ENCODE measurements at places on chromosomes 13 and 19.

DNA sequence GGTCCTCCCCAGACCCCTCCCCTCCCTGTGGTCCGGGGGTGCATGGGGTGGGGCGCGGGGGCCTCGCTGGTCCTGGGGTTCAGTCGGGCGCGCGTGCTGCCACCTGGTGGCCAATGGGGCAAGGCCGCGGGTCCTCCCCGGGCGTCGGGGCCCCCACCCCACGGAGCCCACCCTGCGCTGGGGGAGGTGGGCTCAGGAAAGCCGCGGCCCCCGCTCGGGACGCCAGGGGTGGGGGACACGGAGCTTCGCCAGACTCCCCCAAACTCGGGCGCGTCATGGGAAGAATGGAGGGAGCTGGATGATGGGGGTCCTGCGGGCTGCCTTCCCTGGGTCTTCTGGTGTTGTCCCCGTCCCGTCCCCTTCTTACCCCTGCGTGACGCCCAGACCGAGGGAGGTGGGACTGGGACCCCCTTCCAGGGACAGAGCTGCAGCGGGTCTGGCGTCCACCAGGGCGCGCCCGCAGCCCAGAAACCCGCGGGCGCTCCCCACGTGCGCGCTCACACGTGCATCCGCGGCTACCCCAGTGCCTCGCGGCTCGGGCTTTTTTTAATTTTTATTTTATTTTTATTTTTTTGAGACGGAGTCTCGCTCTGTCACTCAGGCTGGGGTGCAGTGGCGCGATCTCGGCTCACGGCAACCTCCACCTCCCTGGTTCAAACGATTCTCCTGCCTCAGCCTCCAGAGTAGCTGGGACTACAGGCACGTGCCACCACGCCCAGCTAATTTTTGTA lies 19.8 kb upstream of the TCF3 start:
- DNase-seq = peak; percentile 50

DNA sequence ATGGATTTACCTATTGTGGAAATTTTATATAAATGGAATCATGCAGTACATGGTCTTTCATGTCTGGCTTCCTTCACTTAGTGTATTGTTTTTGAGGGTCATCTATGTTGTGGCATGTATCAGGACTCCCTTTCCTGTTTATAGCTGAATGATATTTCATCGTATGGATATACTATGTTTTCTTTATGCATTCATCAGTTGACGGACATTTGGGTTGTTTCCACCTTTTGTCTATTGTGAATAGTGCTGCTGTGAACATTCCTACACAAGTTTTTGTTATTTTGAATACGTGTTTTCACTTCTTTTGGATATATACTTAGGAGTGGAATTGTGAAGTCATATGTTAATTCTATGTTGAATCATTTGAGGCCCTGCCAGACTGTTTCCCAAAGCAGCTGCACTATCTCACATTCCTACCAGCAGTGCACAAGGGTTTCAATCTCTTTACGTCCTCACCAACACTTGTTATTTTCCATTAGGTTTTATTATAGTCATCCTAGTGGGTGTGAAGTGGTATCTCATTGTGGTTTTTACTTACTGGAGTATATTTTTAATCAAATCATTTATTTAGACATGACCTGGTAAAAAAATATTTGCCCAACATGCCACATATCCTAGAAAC lies 262.7 kb downstream of the DLEU7 start:
- DNase-seq = no peak

DNA sequence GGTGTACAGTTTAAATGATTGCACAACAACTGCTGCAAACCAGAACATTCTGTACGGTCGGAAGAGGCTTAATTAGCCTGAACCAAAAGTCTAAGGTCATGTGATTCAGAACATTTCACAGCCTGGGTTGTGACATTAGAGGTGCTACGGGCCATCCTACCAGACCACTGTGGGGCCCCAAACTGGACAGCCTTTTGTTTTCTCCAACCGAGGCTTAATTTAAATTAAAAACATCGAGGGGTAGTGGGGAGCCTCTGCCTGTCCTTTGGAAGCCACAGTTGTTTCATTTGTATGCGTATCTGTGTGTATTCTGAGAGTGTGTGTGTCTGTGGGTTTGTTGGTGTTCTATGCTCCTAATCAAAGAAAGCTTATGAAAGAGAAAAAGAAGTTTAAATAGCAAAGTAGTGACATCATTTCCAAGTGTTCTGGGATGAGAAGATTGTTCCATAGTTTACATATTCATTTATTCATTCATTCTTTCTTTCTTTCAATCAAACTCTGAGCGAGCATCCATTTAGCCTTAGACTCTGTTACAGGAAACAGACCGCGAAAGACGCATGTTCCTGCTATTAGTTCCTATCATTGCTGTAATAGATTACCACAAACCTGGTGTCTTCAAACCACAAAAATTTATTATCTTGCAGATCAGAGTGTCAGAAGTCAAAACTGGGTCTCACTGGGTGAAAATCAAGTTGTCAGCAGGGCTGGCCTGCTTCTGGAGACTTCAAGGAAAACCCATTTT lies 444.8 kb downstream of the FOXO1 start:
- peak; percentile 61 for DNase-seq

GRCh38 chr13:30113983-30114570 lies 193.3 kb downstream of the KATNAL1 start:
- DNase-seq = no peak

DNA sequence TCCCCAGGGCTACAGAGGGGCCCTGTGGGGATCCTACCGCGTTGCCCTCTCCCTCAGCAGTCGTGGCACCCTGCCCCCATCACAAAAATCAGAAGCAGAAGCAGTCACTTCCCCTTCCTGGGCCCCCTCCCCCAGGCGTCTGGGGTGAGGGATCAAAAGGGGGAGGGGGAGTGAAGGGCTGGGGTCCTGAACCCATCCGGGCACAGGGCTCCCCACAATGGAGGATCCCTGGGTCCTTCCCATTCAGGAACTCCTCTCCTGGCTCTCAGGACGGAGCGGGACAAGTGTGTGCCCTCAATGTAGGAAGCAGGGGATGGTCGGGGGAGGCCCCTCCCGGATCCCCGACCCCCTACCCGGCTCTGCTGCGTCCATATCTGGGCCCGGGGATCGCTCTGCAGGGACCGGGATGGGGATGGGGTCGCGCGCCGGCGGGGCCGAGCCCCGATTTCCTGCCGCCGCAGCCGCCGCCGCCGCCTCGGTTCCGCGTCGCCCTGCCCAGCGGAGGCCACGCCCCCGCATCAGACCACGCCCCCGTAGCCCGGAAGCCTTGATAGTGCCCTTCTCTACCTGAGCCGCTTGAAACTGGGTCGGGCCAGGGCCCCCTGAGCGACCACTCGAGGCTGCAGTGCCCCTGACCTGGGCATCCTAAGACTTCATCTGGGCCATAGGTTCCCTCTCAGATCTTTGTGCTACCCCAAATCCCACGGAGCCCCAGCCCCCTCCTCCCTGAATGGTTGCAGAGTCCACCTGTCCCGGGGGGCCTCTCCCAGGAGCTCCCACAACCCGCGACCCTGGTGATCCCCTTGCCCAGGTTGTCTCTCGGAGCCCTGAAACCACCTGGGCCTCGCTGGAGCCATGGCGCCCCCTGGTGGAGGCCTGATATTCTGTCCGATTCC lies at the start of gene GMIP:
TSS of gene GMIP (minus strand) at position 500 of the 896 bp plus-strand sequence. CDS start at position 372, 128 bp downstream.
- peak; percentile 87 for DNase-seq

GRCh38 chr19:42652021-42652420 lies 57.3 kb upstream of the CEACAM8 start:
- DNase-seq = no peak

DNA sequence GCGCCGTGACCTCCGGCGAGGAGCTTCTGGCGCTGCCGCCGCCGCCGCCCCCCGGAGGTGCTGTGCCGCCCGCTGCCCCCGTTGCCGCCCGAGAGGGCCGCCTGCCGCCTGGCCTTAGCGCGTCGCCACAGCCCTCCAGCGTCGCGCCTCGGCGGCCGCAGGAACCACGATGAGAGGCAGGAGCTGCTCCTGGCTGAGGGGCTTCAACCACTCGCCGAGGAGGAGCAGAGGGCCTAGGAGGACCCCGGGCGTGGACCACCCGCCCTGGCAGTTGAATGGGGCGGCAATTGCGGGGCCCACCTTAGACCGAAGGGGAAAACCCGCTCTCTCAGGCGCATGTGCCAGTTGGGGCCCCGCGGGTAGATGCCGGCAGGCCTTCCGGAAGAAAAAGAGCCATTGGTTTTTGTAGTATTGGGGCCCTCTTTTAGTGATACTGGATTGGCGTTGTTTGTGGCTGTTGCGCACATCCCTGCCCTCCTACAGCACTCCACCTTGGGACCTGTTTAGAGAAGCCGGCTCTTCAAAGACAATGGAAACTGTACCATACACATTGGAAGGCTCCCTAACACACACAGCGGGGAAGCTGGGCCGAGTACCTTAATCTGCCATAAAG lies 4.8 kb downstream of the PDX1 start:
- DNase-seq = no peak

DNA sequence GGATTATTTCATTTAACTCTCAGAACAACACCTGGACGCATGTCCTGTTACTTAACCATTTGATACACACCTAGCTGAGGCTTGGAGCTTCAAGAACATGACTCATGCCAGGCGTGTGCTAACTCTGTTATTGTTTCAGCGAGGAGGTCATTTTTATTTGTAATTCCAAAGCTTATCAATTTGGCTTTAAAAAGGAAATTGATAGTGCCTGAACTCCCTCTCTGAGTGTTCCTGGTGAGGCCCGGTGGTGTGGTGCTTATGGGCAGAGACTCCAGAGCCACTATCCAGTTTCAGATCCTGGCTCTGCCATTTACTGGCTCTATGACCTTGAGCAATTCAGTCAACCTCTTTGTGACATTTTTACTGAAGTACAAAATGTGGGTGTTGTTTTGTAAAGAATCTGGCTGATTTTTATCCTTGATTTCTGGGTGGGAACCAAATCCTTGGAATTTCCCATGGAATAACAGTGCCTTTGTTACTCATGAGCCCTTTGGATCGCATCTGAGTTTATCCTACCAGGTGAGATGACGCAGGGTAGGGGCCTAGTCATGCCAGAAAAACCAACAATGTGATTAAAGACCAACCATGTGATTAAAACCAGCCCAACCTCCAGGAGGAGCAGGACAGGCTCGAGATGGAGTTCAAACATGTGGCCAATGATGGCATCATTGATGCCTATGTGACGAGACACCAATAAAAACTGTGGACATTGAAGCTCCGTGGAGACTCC lies 198.8 kb downstream of the MYO16 start:
- no peak for DNase-seq

DNA sequence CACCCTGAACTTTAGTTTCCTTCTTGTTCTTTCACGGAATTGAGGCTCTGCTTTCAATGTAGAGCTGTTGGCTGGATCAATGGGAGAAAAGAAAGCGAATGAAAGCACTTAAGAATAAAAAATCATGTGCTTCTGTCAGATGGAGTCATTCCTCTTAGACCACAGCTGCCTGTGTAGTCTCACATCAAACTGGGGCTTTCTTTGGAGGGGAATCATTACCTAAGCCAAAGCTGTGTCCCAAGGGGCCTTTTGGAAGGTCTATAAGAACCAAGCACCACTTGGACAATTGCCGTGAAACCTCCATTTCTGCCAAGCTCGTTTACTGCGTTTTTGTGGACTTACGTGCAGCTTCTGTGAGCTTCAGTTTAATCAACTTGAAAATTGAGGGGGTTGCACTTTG lies 44.2 kb upstream of the RNF113B start:
- DNase-seq = no peak

GRCh38 chr13:72849571-72849970 lies 67.6 kb downstream of the PIBF1 start:
- no peak for DNase-seq

- no peak for DNase-seq
Observed at GRCh38 chr13:21035498-21035897, 25.9 kb downstream of the LATS2 start.

DNA sequence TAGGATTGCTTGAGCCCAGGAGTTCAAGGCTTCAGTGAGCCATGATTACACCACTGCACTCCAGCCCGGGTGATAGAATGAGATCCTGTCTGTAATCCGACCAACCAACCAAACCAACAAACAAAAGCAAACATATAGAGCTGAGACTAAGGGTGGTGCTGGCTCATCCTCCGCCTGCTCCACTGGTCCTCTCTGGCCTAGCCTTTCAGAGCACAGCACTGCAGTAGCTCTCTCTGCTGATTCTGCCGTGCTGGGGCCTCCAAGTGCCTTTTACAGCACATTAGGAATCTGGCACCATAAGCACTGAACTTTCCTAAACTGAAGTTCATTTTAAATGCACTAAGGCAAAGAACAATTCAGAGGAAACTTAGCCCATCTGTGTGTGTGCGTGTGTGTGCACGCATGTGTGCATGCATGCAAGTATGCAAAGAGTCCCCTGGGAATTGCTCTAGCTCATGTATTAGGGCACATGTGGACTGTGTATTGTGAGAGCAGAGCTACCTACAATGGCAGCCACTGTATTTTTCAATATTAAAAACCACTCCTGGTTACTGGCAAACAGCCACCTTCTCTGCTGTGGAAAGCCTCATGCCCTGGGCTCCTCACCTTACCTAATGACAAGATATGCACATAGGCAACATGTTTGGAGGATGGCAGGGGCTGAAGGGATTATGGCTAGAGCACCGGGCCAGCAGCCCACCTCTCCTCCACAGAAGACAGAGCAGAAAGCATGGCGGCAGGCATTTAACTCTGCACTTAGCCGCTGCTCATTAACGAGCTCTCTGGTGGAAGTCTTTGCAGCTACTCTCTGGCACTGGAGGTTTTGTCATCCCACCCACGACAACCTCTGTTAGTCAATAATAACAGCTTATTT lies 223.1 kb upstream of the TSHZ3 start:
- no peak for DNase-seq

GRCh38 chr13:41942462-41943094 lies 18.3 kb downstream of the VWA8 start:
- no peak for DNase-seq

- DNase-seq = no peak
Observed at GRCh38 chr13:39935155-39935554, 279.7 kb downstream of the COG6 start.

GRCh38 chr13:26952551-26953143 lies 192.1 kb upstream of the GPR12 start:
- no peak for DNase-seq

DNA sequence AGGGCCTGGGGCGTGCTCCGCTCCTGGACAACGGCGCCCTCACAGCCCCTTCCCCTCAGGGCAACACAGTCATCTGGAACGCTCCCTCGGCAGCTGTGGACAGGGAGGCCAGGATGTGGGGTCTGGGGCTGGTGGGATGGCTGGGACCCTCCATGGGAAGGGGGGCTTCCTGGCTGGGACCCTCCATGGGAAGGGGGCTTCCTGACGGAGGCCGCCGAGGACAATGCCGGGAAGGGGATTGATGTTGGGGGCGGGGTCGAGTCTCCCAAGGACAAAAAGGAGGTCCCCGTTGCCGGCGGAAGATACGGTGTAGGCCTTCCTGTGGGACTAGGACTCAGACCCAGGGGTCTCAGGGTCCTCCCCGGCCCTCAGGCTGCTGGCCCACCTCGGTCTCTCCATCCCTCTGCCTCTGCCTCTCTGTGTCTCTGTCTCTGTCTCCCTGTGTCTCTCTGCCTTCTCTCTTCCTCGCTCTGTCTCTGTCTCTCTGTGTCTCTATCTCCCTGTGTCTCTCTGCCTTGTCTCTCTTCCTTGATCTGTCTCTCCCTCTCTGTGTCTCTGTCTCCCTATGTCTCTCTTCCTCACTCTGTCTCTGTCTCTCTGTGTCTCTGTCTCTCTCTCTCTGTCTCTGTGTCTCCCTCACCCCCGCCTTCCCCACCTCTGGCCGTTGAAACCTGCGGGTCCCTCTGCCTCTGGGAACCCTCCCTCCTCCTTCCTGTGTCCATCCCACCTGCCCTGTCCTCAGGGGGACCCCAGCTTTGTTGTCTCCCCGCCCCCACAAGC lies 2.7 kb upstream of the MADCAM1 start:
- no peak for DNase-seq
